ENCODE measurements at places on chromosomes 4 and X. TPM values are rescaled to one million over a fixed set of nuclear protein-coding genes. Genes with fewer than 3 reads are reported as not detected.

RASL11B gene
- polyA plus RNA-seq: 1.2 TPM

GPR173 gene
- 5.8 TPM for polyA plus RNA-seq

AREG gene
- polyA plus RNA-seq: not detected

SYTL5 gene
- polyA plus RNA-seq: 0.84 TPM

LRAT gene
- polyA plus RNA-seq: not detected

RTL3 gene
- 0.64 TPM for polyA plus RNA-seq

BMPR1B gene
- polyA plus RNA-seq: 0.16 TPM

SYP gene
- polyA plus RNA-seq: 0.76 TPM

ZXDA gene
- polyA plus RNA-seq: 0.84 TPM
